ENCODE measurements at places on chromosomes 7 and 10.

- no peak for DNase-seq
Observed at GRCh38 chr10:110118891-110119621, 88.3 kb upstream of the MXI1 start.

- no peak for DNase-seq
Observed at GRCh38 chr10:70820976-70821750, 5.4 kb downstream of the SGPL1 start.

- DNase-seq, result no peak
Observed at GRCh38 chr10:25105743-25106260, 69.0 kb upstream of the GPR158 start.

DNA sequence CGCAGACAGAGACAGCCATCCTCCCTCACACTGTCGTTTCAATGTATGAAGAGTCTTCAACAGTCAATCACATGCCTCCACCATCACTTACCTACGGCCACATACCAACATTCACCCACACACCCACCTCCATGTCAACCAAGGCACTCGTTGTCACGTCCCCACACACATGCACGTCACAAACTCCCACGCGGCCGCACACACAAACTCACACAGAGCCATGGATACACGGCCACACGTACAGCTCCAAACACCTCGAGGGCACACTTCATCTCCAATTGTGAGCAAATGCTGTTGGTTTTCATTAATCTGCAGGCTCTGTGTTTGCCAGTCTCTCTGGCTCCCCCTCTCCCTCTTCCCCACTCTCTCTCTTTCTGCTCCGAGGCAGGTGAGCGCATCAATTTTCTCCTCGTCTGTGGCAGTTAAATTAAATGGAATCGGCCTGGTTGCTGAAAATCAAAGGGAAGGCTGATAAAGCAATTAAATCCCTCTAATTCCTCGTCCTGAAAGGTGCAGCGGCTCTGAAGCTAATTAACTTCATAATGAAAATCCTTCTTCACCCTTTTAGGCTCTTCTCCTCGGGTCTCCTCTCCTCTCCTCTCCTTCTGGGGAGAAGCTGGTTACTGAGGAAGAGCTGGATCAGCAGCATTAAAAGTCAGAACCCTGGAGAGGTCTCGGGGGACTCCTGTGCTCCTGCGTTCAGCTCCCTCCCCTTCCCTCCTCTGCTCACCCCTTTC, 53.8 kb upstream of the SLF2 start:
- DNase-seq, result no peak

DNA sequence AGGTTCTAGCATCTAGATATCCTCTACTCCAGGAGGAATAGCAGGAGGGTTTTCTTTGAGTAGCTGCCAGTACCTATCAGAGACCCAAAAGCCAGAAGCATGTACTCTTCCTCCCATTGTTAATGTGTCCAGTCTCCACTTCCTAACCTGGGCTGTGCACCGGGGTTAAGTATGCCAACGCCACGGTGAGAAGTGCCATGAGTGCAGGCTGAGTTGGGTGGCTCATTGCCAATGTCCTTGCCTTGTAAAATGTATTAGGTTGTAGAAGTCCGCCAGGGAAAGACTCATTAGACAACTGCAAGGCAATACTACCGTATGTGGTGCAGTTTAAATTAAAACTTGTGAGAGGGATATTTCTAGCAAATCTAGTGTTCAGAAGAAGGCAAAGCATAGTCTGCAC, 55.0 kb upstream of the PRR15 start:
- no peak for DNase-seq

GRCh38 chr7:87709258-87709657, 81.1 kb downstream of the RUNDC3B start:
- no peak for DNase-seq

DNA sequence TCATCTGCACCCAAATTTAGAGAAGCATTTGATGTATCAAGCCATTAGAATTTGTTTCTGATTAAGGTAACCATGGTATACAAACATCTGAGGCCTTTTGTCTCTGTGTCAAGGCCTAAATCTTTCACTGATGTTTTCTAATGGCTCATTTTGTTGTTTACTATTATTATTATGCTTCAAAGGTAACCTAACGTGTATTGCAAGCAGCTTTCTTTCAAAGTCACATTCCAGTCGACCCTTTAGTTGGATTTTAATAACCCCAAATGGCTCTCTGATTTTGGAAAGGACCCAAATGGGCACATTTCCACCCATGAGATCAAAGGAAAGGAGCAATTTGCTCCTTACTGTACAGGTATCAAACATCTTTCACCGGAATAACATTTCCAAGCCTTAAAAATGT, 46.7 kb upstream of the WNT16 start:
- DNase-seq, result no peak

DNA sequence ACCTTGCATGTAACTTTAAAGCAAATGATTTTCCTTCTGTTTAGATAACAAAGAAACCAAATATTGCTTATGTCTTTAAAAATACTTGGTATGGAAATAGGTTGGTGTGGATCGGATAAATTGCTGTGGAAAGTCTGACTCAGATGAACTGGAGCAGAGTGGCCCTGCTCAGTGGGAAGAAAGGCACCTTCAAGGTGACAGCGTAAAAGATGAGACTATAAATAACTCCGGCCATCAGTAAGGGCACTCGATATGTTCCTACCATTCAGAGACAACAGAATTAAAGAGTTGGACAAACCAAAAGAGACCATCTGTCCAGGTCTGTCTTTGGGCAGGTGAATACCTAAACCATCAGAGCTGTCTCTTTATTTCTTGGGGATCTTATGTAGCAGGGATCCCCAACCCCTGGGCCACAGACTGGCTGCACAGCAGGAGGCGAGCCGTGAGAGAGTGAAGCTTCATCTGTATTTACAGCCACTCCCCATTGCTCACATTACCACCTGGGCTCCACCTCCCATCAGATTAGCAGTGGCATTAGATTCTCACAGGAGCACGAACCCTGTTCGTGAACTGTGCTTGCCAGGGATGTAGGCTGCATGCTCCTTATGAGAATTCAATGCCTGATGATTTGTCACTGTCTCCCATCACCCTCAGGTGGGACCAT, 357.1 kb downstream of the PRPF18 start:
- DNase-seq, result no peak

Measured in GM04504 (cell line).